ENCODE measurements at places on chromosomes 1 and 21.

- no peak for DNase-seq
Observed at GRCh38 chr1:114290341-114290740, 136.7 kb upstream of the SYT6 start.

- no peak for DNase-seq
Observed at GRCh38 chr1:172928412-172928811, 122.3 kb downstream of the TNFSF18 start.

- no peak for DNase-seq
Observed at GRCh38 chr1:8318436-8318835, 522 bp downstream of the SLC45A1 start.

DNA sequence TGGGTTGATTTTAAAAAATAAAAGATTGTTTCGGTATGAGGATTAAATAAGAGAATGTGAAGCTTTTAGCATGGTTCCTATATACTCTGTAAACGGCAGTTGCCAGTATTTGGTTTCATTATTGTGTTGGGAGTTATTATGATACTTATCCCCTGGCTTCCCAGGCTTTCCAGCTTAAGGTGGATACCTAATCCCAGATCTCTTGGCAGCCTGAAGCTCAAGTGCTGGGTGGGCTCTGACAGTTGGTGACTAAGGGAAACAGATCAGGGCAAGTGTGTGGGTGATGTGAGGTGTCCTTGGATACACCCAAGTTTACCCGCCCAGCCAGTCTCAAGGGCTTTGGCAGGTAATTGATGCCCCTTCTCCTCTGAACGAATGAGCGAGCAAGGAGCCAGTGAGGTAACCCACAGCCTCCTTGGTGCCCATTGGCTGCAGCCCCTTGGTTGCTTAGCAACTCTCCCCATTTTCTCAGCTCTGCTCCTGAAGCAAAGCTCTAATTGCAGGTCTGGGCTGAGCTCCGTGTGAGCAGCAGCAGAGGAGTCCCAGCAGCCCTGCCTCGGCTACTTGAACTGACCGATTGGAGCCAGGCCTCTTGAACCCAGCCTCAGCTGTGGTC, 6.1 kb downstream of the IPO13 start:
- peak; percentile 94 for DNase-seq

DNA sequence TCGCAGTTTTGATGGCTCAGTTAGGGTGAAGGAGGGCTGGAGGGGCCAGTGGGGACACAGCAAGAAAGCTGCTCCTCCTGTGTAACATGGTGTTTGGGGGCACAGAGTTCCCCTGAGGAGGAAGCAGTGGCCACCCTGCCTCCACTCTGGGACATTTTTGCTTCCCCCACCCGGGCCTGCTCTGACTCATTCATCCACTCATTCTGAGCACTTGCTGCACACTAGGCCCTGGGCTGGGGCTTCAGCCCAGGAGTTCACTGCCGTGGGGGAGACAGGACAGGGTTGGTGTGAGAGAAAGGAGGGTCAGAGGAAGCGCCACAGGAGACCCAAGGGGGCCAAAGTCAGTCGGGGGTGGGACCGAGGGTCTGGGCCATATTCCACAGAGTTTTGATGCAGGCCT, 41.4 kb upstream of the ACOT11 start:
- no peak for DNase-seq

GRCh38 chr1:34904236-34905097, 25.0 kb downstream of the DLGAP3 start:
- no peak for DNase-seq

- DNase-seq = no peak
Observed at GRCh38 chr1:156657741-156658319, 15.9 kb downstream of the BCAN start.

- DNase-seq = no peak
Observed at GRCh38 chr1:40183055-40183710, 22.0 kb downstream of the RLF start.

- DNase-seq = no peak
Observed at GRCh38 chr1:77188770-77189169, 30.5 kb downstream of the PIGK start.

GRCh38 chr1:61055110-61055614, 27.2 kb upstream of the NFIA start:
- DNase-seq = no peak

- DNase-seq = no peak
Observed at GRCh38 chr1:55481634-55482033, 266.5 kb upstream of the USP24 start.

- DNase-seq = no peak
Observed at GRCh38 chr1:85245891-85246290, 13.6 kb downstream of the C1orf52 start.

GRCh38 chr1:3504151-3504821, 49.8 kb downstream of the ARHGEF16 start:
- no peak for DNase-seq

DNA sequence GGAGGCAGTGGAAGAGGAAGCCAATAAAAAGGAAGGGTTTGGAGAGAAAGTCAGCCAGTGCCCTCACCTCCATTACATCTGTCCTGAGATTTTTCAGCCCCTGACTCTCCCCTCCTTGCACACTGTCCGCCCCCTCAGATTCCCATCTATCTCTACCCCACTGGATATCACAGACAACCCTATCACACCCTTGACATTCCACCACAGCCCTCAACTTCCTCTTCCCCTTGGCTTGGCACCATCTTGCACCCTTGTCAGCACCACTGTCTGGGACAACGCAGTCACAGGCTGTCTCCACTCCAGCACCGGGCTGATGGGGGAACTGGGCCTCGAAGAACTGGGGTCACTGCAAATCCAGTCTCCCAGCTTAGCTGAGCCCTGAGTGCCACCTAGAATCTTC, 14.2 kb upstream of the PLEKHA6 start:
- no peak for DNase-seq

- DNase-seq = no peak
Observed at GRCh38 chr1:36390411-36390810, 4.7 kb upstream of the STK40 start.

DNA sequence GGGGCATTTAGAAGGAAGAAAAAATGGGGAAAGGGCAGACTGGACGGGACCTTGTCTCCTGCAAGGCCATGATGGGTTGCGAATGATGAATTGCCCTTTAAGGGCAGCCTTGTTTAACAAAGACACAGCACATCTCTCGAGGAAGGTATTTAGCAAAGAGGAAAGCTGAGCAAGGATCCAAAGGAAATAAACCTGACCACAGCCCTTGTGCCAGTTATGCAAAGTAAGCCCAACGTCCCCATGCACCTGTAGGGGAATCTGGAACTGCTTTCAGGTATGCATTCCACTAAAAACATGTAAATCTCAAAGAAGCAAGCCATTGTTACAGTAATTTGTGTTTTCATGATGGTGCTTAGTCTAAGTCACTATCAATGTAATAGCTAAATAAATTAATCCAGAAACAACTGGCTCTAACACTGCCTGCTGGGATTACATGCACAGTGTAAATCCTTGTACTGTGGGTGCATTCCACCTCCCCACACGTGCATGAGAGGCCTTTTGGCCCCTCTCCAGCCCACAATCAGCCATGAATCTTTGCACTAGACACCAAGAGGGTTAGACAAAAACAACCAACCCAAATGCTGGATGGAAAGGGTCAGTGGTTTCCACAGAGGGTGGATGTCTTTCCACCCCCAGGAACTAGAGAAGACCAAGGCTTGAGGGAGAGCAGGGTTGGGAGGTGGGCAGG, 228.8 kb upstream of the KAZN start:
- no peak for DNase-seq

GRCh38 chr21:41564871-41565274, 56.9 kb upstream of the TMPRSS2 start:
- no peak for DNase-seq

DNA sequence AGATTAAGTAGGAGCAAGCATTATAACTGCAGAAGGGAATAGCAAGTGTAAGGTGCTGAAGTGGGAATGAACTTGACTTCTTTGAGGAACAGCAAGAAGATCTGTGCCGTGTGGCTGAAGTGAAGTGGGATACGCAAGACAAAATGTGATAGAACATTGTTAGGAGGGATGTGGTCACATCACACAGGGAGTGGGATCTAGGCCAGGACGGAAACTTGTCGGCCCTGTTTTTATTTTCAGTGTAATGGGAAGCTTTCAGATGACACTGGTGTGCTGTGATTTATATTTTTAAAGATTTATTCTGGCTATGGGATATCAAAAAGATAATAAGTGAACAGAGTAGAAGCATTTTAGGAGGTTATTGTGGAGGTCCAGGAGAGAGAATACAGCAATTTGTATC, 116.4 kb downstream of the PLA2G4A start:
- DNase-seq = no peak

DNA sequence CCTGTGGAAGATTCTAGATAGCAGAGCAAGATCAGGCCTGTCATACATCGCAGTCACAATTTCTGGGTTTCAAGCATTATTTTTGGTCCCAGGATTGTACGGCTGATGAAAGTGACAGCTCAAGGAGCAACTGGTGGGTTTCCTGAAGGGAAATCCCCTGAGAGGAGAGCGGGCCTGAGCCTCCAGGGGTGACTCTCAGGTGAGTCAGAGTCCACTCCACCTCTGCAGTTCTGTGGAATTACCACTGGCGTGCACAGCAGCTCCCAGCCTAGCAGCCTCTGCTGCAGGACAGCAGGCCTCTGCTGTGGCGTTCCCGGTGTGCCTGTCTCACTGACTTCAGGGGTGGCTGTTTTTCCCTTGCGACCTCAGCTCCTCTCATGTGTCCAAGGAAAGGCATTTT, 24.4 kb downstream of the SLC66A1 start:
- no peak for DNase-seq

- DNase-seq = no peak
Observed at GRCh38 chr1:160062230-160062532, 7.8 kb downstream of the KCNJ10 start.

- DNase-seq = no peak
Observed at GRCh38 chr1:220893701-220894024, 14.4 kb downstream of the HLX start.

DNA sequence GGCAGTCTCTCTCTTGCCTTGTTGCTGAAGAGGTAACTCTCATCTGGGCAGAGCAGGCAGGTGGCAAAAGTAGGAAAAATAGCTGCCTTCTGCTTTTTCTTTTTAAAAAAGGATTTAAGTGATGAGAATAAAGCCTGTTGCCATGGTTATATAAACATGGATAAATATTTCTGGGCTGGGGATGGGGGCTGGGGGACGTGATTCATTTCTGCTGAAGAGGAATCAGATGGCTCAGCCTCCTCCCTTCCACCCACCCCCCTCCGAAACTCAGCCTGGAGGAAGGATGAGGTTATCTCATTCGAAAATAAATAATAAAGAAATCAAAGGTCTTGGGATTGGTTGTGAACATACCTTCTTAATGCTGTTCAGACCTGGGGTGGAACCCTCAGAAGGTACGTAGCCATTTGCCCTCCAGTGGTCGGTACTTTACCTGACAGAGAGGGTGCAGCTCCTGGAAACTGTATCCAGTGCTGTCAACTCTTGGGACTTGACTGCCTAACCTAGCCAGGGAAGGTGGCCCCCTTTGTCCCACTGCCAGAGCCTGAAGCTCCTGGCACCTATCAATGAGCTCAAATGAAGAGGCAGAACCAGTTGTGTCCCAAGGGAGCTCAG, 3.8 kb upstream of the INKA2 start:
- DNase-seq = no peak

DNA sequence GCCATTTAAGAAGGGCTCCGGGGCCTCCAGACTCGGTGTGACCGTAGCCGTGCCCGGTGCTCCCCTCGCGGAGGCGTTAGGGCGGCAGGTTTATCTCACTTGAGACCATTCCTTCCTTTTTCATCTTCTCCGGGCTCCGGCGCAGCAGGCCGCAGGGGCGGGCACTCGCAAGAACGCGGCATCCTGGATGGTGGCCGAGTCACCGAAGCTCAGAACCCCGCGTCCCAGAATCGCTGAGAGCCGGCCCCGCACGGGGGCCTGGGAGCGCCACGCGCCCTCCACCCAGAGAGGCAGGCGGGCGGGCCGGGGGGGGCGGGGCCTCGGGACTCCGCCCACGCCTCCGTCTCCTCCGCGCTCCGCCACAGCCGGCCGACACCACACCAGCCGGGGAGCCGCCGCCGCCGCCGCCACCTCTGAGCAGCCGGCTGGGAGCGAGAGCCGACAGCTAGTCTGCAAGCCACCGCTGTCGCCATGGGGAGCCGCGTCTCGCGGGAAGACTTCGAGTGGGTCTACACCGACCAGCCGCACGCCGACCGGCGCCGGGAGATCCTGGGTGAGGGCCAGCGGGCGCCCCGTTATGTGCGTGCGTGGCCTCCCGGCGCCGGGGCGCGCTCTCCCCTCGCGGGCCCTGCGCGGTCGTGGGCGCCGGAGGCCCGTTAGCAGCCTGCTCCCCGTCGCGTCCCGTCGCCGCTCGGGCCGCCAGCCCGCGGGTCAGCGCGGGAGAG, at the start of gene DEGS1:
DEGS1 (plus strand) TSS at position 375 of the 725 bp plus-strand sequence; CDS start at position 472, 97 bp downstream.
- DNase-seq = peak; percentile 81

- no peak for DNase-seq
Observed at GRCh38 chr1:111202707-111203623, 2.5 kb upstream of the DENND2D start.

GRCh38 chr1:204278958-204279357, 65.2 kb upstream of the GOLT1A start:
- no peak for DNase-seq

DNA sequence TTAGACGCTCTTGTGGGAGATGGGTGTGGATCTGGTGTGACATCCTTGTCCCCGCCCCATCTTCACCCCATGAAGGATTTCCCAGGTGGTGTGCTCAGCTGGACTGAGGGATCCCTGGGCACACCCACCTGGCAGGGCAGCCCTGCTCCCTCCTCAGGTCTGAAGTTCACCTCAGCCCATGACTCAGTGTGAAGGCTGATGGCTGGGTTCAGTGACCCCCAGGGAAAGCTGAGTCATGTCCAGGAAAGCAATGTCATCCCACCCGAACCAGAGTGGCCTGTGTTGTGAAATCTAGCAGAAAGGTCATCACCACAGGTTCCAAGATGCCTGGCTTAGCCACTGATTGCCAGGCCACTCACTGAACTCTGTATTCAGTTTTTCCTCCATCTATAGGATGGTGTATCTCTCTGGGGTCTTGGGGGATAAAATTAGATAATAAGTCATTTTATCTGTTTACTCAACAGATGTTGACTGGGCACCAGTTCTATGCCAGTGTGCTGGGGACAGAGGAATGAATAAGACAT, 97.7 kb upstream of the JUN start:
- no peak for DNase-seq

DNA sequence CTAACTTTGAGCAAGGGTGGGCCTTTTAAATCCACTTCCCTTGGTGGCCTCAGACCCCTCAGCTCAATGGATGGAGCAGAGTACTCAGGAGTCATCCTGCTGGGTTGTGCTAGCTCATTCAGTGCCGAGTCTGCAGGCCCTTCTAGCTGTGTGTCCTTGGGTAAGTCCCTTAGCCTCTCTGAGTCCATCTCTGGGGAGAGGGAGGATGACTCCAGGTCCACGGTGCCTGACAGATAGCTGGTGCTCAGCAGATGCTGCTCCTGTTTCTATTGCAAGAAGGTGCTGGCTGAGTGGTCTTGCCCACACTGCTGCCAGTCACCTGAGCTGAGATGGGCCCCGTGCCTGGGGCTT, 11.0 kb downstream of the LDLRAP1 start:
- no peak for DNase-seq

- DNase-seq = no peak
Observed at GRCh38 chr1:64173336-64173940, 30.0 kb upstream of the UBE2U start.

GRCh38 chr1:161510477-161510876, 5.2 kb downstream of the FCGR2A start:
- no peak for DNase-seq

- DNase-seq = no peak
Observed at GRCh38 chr1:59445040-59445439, 148.1 kb downstream of the FGGY start.

- no peak for DNase-seq
Observed at GRCh38 chr21:42164818-42165217, 54.1 kb upstream of the ABCG1 start.
